Muscle of arm (tissue), 14 donors: ENCODE measurements at places on chromosomes 4 and X. TPM values are rescaled to one million over a fixed set of nuclear protein-coding genes. Genes with fewer than 3 reads are reported as not detected.

The CACNA1F gene
- 0.21 TPM for polyA plus RNA-seq

The PLAC1 gene
- 0.83 TPM for polyA plus RNA-seq

The F8A3 gene
- 4.4 TPM for polyA plus RNA-seq

The CENPVL1 gene
- polyA plus RNA-seq = not detected

The RNF128 gene
- 3.6 TPM for polyA plus RNA-seq

The DMRTC1B gene
- polyA plus RNA-seq = 0.70 TPM

The LRP2BP gene
- polyA plus RNA-seq = 5.6 TPM

The TMPRSS11B gene
- polyA plus RNA-seq = not detected

The CYSLTR1 gene
- polyA plus RNA-seq = 8.7 TPM

The TSPAN7 gene
- 132 TPM for polyA plus RNA-seq

The PRSS12 gene
- polyA plus RNA-seq = 9.1 TPM

The MAGEA12 gene
- not detected for polyA plus RNA-seq

The MBNL3 gene
- 16.5 TPM for polyA plus RNA-seq

The MTM1 gene
- polyA plus RNA-seq = 8.8 TPM

The CXCL11 gene
- 0.08 TPM for polyA plus RNA-seq

The DUSP9 gene
- 0.22 TPM for polyA plus RNA-seq

The SETD7 gene
- 99.2 TPM for polyA plus RNA-seq

The GUF1 gene
- 20.4 TPM for polyA plus RNA-seq

The TMEM150C gene
- polyA plus RNA-seq = 5.4 TPM

The DRP2 gene
- 1.2 TPM for polyA plus RNA-seq

The CDS1 gene
- polyA plus RNA-seq = 0.25 TPM

The CXCR3 gene
- not detected for polyA plus RNA-seq

The PAGE1 gene
- not detected for polyA plus RNA-seq

The NDST4 gene
- 1.1 TPM for polyA plus RNA-seq

The VCX3A gene
- not detected for polyA plus RNA-seq

The DRD5 gene
- not detected for polyA plus RNA-seq

The GPRASP3 gene
- polyA plus RNA-seq = 8.6 TPM

The RHOXF1 gene
- polyA plus RNA-seq = not detected

The NR0B1 gene
- polyA plus RNA-seq = not detected

The LNX1 gene
- polyA plus RNA-seq = 5.1 TPM

The TLL1 gene
- not detected for polyA plus RNA-seq

The DSPP gene
- polyA plus RNA-seq = not detected

The SNCA gene
- polyA plus RNA-seq = 27.2 TPM

The NPY2R gene
- 1.1 TPM for polyA plus RNA-seq
